ENCODE measurements at places on chromosomes 3 and 15. TPM values are rescaled to one million over a fixed set of nuclear protein-coding genes. Genes with fewer than 3 reads are reported as not detected.

Gene VPS18
- total RNA-seq, result 29.8 TPM

Gene SLC4A7
- total RNA-seq, result 658 TPM

Gene PLS1
- 2.4 TPM for total RNA-seq

Gene TRH
- 4.1 TPM for total RNA-seq

Gene ANKRD63
- 2.0 TPM for total RNA-seq

Gene IQCB1
- 27.7 TPM for total RNA-seq

Gene GOLGA6L9
- 4.1 TPM for total RNA-seq

- no peak for DNase-seq
Measured at GRCh38 chr15:80732167-80732566, 37.1 kb downstream of the ABHD17C start.

- DNase-seq, result no peak
Measured at GRCh38 chr3:190172751-190173150, 52.1 kb upstream of the P3H2 start.

DNA sequence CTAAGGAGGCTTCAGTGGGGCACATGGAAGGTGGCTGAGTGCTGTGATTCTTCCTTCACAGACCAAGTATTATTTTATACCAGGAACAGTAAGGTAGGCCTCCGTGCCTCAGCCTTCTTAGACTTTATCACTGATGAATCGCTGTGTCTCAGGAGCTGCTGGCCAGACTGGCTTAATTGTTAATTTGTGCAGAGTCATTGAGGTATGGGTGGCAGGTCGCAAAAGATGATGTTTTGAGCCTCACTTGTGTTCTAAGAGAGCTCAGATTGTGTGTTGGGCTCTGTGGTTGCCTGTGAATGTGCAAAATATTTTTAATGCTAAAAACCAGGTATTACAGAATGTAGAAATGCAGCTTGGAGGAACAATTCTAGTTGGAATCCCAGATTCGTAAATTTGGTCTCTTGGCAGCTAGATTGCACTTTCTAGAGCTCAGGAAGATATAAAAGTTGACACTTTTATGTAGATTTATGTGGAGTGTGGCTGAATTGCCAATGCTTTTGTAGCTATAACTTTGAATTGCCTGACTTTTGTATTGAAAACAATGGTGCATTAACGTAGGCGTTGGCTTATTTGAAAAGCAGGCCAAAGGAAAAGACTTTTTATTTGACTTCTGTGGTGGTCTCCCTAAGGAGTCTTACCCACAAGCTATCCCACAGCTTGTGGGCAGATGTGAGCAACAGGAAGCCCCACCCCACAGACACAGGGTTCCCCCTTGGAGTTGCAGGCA is 53.4 kb downstream of the LARS2 start:
- no peak for DNase-seq

DNA sequence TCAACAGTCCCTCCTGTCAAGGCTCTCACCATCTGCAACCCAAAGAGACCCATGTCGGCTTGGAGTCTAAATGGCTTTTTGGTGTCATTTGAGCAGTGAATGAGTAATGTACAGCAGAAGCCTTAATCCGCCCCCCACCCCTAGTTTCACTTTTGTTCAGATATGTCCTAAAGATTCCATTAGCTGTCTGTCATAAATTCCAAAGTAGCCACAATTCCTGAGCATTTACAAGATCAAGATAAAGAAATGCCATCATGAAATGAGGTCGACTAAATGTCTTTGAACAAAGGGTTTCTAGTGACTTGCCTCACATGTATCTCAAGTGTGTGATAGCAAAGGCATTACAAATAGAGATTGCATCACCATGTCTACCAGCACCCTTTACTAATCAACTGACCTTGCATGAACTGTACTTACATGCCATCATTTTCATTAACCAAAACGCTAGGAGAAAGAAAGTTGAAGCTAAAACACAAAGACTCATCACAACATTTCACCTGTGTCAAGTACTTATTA is 123.8 kb upstream of the PHLDB2 start:
- no peak for DNase-seq

DNA sequence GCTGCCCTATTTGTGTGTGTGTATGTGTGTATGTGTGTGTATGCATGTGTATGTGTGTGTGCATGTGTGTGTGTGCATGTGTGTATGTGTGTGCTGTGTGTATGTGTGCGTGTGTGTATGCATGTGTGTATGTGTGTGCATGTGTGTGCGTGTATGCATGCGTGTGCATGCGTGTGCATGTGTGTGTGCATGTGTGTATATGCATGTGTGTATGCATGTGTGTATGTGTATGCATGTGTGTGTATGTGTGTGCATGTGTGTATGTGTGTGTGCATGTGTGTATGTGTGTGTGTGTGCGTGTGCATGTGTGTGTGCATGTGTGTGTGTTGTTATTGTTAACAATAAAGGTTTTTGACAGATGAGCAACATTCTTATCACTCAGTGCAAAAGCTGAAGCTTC is 110.8 kb upstream of the HES1 start:
- no peak for DNase-seq

- DNase-seq, result no peak
Measured at GRCh38 chr3:183386651-183387050, 41.8 kb downstream of the MCF2L2 start.

DNA sequence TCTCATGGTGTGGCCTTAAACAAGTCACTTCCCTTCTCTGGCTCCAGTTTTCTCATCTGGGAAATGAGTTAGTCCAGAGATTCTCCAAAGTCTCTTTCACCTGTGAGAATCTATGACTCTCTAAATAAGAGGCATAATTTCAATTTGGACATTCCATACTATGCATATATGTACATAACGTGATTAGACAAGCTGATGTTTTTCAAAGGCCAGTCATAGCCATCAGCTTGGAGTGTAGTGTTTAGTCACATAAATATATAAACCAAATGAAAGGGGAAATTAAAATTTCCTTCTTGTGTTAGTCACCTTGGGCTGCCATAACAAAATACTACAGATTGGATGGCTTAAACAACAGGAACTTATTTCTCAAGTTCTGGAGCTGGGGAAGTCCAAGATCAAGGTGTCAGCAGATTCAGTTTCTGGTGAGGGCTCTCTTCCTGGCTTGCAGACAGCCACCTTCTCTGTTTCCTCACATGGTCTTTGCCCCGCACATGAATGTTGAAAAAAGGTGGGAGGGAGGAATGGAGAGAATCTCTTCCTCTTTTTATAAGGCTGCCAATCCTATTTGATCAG is 19.4 kb downstream of the TMEM41A start:
- no peak for DNase-seq

GRCh38 chr3:48151058-48151806 is 37.0 kb downstream of the CDC25A start:
- DNase-seq, result peak; percentile 74

- DNase-seq, result no peak
Measured at GRCh38 chr3:194836661-194837060, 151.0 kb downstream of the FAM43A start.
